DMS79 treated with DMSO at 0.1 percent for 48 hours (cell line): ENCODE measurements at places on chromosomes 4 and X.
A peak's percentile ranks its signal among the peaks of the same experiment; 100 is the strongest.

- no peak for DNase-seq
Observed at GRCh38 chr4:8316911-8317351, 47.4 kb downstream of the HTRA3 start.

GRCh38 chr4:113788888-113789287, 27.4 kb upstream of the CAMK2D start:
- DNase-seq = no peak

DNA sequence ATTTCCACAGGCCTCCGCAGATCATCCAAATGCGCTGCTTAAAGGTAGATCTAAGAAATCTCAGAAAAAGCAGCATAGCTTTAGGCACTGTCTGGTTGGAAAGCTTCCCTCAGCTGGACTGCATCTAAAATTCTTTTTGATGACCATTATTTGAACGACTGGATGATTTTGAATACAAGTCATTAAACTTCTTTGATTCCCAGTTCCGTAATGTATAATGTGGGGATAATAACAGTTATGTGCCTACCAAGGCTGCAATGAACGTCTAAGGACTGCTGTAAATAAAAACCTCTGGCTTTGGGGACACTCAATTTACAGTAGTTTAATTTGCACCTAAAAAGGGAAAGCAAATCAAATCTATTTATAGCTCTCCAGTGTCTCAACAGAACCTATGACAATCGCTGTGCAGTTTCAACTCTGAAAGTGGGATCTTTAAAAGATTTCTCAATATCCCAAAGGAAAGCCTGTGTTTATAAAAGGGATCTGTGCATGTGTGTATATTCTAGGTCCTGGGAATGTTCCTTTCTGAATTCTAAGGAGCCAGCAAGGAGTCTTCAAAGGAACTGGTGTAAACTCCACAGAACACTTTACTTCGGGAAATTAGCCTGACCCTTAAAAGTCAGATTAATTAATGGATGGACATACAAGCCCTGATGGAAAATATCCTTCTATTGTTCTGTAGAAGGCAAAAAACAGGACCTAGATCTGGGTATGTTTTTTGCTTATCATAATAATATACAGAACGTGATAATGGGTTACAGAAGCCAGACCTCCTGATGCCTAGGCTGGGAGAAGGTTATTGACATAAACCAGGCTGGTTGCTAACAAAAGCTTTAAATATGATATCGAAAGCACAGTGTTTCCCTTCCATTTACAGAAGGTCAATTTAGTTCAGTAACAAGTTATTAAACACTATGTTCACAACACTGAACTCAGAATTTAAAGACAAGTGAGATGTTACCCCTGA, 53.4 kb downstream of the AFAP1 start:
- no peak for DNase-seq

DNA sequence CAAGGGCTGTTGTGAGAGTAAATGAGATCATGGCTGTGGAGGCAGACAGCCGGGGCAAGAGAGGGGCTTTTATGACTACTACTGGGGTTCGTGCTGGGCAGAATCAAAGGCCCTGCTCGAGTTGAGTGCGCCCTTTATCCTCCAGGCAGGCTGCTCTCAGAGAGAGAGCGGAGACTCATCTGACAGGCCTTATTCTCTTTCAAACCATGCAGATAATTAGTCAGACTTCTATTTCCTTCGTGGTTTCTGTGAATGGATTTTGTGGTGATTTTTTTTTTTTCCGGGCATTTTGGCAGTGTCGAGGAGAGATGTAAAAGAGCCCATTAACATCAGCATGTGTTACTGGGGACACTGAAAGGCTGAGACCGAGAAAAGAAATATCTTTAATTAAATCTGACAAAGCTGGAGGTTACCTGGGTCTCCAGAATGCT, 73.6 kb downstream of the MED28 start:
- DNase-seq = peak; percentile 47

- no peak for DNase-seq
Observed at GRCh38 chr4:55175779-55176231, 50.4 kb upstream of the KDR start.

GRCh38 chrX:136623396-136623795, 24.6 kb upstream of the CD40LG start:
- DNase-seq = no peak

DNA sequence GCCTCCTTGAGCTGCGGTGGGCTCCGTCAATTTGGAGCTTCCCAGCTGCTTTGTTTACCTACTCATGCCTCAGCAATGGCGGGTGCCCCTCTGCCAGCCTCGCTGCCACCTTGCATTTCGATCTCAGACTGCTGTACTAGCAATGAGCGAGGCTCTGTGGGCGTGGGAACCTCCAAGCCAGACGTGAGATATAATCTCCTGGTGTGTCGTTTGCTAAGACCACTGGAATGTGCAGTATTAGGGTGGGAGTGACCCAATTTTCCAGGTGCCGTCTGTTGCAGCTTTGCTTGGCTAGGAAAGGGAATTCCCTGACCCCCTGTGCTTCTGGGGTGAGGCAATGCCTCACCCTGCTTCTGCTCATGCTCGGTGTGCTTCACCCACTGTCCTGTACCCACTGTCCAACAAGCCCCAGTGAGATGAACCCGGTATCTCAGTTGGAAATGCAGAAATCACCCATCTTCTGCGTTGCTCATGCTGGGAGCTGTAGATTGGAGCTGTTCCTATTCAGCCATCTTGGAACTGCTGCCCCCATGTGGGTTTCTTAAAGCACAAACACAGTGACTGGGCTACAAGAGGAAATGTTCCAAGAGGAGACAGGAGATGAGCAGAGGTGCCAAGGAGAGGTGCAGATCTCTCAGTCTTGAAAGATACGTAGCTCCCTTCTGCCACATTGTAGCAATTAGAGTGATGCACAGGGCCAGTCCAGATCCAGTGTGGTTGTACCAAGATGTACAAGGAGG, 193.0 kb upstream of the IGFBP7 start:
- DNase-seq = no peak

GRCh38 chrX:136754651-136755050, 26.1 kb downstream of the ARHGEF6 start:
- DNase-seq = no peak

DNA sequence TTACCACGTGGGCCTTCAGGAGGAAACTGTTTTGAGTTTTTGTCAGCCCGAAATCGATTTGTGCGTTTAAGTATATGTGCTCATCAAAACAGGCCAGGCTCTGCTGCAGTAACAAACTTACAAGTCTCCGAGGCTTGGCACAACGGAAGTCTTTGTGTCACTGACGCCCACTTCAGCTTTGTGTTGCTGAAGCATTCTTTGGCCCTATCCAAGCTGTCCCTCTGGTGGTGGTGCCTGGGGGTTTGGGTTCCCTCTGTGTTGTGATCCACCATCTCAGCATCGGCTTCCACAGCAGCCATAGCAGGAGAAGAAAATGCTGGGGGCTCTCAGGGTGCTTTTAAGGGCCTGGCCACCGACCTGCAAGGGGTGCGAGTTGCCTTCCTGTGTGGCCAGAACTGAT, 176.4 kb downstream of the PTTG2 start:
- no peak for DNase-seq

GRCh38 chr4:160709546-160709945, 1454.3 kb downstream of the FSTL5 start:
- no peak for DNase-seq

GRCh38 chrX:132442691-132443090, 46.1 kb downstream of the MBNL3 start:
- no peak for DNase-seq

- no peak for DNase-seq
Observed at GRCh38 chr4:2339458-2340271, 77.8 kb upstream of the MXD4 start.

GRCh38 chrX:9651737-9652136, 113.9 kb downstream of the GPR143 start:
- DNase-seq = no peak

DNA sequence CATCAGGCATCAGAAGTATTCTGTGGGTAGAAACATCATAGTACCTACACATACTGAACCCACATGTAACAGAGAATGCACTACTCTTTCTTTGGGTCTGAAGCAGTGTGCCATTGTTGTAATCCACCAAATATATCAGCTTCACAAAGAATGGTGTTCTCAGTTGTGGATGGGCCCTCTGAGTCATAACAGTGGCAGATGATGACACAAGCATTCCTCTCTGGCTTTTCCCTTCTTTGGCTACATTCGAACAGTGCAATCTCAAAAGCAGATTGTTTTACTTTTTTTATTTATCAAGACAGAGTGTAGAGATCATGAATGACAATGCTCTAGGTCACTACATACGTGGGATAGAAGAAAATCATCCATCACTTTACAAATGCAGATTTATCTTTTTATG, 247.2 kb upstream of the EPHA5 start:
- DNase-seq = no peak

DNA sequence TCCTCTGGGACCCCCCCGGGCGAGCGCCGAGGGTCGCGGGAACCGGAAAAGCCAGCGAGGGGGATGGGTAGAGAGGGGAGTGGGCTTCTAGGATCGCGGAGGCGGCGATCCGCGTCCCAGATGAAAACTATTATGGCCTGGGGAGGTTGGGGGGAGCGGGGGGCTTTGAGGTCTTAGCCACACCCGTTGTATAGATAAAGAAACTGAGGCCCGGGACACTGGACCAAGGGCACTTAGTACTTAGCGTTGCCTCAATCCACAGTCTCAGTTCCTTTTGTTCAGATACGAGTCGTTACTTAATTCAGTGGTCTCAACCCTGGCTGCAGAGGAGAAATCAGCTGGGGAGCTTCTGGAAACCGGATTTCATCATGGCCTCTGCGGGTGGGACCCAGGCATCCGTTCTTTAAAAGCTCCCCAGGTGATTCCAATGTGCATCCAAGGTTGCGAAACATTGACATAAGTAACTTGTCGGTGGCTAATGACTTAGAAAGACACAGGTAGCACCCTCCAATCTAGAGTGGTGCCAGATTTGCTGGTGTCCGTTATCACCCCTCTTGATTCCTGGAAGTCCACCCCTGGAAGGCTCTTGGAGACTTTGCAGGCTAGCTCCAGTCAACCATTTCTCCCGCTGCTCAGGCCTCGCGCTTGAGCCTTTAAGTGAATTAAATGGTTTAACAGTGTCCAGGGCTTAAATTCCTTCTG, 90.7 kb downstream of the GEMIN8 start:
- peak; percentile 2 for DNase-seq

GRCh38 chr4:124527364-124527763, 185.2 kb downstream of the ANKRD50 start:
- no peak for DNase-seq

- no peak for DNase-seq
Observed at GRCh38 chr4:76558396-76559235, 123.6 kb downstream of the SHROOM3 start.

DNA sequence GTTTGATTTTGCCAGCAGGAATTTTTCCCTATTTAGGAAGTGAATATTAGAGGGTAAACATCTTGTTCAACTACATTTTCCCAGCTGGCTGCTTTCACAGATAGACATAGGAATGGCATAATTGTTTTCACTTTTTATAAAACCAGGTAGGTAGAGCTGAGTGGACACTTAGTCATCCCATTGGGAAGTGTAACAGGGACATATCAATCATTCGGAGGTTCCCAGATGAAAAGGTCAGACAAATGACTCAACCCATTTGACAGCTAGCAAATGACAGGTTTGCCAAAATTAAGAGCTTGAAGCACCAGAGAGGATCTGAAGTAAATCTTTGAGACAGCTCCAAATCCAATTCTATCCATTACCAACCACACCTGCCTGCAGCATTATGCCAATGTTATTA, 205.3 kb downstream of the SLC39A8 start:
- DNase-seq = no peak

- DNase-seq = peak; percentile 19
Observed at GRCh38 chr4:165355900-165356300, 22.9 kb upstream of the CPE start.

GRCh38 chr4:172547724-172548123, 620.9 kb upstream of the GALNT7 start:
- peak; percentile 34 for DNase-seq

GRCh38 chr4:184844742-184845141, 19.0 kb upstream of the ACSL1 start:
- no peak for DNase-seq

DNA sequence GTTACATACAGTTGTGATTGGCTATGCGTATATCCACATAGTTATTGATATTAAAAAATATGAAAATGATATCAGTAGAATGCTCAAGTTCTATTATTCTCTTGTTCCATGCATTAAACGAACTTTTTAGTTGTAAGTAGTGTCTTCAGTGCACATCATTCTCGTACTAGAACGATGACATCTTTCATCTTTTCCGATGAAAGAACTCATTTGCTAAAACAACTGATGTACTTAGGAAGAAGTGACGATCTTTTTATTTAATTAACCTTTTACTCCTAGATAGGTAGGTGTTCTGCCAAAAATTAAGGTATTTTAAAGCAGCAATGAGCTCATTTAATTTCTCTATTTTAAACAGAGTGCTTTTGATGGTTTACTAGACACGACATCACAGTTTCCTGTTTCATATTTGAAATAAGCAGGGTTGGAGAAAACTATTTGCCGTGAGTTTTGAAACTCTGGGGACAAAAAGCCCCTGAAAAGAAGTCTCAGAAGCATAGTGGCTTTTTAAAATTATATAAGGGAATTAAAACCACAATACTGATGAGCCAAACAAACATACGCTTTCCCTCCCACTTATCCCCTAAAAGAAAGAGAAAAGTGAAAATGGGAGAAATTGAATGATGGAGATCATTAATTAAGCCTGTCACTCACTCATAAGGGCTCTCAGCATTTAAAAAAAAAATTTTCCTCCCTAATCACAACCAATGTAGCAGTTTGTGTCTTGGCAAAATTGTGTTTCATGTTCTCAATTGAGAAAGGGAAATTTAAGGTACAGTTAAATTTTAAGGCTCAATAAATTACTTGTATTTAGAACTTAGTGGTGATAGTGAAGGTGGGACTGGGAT, 25.6 kb downstream of the SPRY1 start:
- DNase-seq = no peak

DNA sequence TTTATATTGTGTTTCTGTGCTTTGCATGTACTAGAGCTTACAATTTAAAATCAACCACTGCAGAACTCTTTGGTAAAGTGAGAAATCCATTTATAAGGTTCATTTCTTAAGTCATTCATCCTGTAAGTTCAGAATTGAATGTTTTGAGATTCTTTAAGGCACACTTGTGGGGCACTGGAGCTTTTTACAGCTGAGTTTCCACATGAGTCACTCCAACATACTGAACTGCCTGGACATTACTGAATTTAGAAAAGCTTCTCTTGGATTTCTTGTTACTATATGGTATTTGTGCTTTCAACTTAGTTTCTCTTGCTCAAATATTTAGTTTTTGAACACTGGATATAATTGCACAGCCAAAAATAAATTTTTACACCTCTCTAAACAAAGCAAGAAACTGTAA, 226.3 kb downstream of the PACRGL start:
- no peak for DNase-seq
